ENCODE measurements at places on chromosomes 2 and 18.

GRCh38 chr2:165698444-165698884 lies 95.6 kb downstream of the GALNT3 start:
- peak; percentile 45 for DNase-seq

DNA sequence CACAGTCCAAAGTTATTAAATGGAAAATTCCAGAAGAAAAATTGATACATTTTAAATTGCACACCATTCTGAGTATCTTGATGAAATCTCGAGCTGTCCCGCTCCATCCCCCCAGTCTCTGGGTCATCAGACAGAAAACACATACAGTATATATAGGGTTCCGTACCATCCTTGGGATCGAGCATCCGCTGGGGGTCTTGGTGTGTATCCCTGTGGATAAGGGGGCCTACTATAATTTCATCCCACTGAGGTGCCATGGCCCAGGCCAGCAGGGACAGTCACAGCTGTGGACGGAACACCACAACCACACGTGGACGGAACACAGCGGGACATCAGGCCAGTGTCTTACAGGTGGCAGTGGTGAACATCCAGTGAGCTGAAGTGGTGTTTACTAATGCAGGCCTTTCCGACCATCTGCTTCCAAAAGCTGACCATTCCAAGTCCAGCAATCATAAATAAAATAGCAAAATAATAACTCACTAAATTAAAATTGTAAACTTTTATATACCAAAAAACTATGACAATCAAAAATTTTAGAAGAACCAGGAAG lies 14.0 kb downstream of the TWIST2 start:
- DNase-seq: no peak

DNA sequence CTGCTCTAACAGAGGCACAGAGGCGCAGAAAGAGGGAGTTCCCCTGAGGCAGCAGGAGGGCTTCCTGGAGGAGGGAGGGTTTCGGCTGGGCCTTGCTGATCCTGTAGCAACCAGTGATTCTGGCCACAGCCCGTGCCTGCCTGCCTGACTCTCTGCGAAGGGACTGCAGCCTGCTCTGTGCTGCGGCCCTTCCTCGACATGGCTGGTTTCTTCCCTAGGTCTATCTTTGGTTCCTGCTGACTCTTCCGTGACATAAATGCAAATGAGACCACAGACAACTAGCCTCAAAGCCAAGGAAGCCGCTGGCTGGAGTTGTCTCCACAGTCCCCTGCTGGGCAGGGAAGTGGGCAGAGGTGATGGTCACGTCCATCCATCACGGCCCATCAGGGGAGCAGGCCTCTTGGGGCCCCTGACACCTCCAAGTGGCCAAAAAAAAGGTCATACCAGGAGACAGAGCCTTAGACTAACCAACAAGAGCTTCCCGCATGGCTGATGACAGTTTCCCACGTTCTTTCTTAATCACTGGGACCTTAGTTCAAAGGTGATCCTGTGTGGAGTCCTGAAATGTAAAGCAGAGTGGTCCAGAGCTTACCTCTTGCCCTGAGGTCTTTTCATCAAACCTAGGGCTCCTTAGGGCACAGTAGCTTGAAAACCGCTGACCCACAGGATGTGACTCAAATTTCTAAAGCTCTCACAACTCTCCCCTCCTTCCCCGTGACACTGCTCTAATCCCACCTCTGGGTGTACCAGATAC lies 55.3 kb downstream of the HS1BP3 start:
- peak; percentile 96 for DNase-seq

DNA sequence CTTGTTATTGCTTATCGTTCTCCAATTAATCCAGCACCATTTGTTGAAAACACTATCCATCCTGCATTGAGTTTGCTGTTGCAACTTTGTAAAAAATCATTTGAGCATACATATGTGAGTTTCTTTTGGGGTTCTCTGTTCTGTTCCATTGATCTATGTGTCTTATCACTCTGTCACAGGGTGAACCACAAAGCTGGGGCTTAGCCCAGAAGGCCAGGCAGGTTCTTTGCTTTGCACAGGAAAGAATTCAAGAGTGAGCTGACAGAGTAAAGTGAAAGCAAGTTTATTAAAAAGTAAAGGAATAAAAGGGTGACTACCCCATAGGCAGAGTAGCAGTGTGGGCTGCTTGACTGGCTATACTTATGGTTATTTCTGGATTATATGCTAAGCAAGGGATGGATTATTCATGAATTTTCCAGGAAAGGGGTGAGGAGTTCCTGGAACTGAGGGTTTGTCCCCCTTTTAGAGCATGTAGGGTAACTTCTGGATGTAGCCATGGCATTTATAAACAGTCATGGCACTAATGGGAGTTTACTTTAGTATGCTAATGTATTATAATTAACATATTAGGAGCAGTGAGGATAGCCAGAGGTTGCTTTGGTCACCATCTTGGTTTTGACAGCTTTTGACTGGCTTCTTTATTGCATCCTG lies 46.8 kb downstream of the RNF138 start:
- DNase-seq: no peak

DNA sequence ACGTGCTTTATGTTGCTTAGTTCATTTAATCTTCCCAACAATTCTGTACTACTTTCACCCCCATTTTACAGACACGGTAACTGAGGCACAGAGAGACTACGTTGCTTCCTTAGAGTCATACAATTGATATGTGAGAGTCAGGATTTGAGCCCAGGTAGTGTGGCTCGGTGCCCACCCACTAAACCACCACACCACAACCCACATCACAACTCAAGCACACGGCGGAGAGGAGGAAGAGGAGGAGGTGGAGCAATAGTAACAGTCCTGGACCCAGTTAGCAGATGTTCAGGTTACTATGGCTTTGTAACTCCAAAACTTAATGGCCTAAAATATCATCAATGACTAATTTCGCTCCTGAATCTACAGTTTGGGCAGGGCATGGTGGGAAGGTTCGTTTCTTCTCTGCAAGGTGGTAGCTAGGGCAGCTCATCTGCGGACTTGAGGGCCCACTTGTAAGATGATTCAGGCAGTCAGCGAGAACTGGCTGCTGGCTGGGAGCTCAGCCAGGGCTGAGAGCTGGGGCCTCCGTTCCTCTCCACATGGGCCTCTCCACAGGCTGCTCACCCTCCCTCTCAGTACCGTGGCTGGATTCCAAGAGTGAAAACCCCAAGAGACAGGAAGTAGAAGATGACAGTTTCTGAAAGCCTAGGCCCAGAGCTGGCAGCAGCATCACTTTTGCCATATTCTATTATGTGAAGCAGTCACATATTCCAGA lies 167.1 kb downstream of the ZFP36L2 start:
- peak; percentile 89 for DNase-seq

- DNase-seq: no peak
Observed at GRCh38 chr2:86679036-86679435, 41.1 kb upstream of the RMND5A start.

GRCh38 chr2:55618025-55618274 lies 528 bp upstream of the PPP4R3B start:
- DNase-seq: no peak

- DNase-seq: no peak
Observed at GRCh38 chr2:194077366-194077765, 1579.7 kb upstream of the SLC39A10 start.

- no peak for DNase-seq
Observed at GRCh38 chr2:201057715-201058248, 13.7 kb downstream of the HYCC2 start.

DNA sequence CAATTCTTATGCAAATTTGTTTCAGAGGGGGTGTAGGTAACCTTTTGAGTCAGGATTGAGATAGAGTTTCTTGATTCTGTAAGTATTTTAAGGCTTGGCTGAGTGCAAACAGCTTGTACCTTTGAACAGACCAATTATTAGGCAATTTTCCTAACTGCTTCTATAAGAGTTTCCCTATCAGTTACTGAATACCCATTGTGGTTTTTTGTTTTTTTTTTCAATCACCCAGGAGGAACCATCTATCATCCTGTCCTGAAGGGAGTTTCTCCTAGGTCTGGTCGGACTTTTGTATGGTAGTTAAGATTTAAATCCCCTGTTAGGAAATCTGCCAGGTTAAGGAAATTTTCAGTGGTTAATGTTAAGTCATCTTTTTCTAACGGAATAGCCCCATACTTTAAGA lies 319.4 kb upstream of the SLC39A10 start:
- DNase-seq: peak; percentile 29

GRCh38 chr2:240579771-240580614 lies 6.5 kb upstream of the CAPN10 start:
- peak; percentile 71 for DNase-seq

- DNase-seq: no peak
Observed at GRCh38 chr2:96250188-96250587, 15.6 kb downstream of the TMEM127 start.

- no peak for DNase-seq
Observed at GRCh38 chr2:43240766-43241150, 14.4 kb upstream of the ZFP36L2 start.

GRCh38 chr2:85170938-85171475 lies 37.8 kb downstream of the TCF7L1 start:
- DNase-seq: no peak

GRCh38 chr2:209505410-209505809 lies 81.6 kb downstream of the MAP2 start:
- no peak for DNase-seq

GRCh38 chr2:142286618-142287017 lies 155.8 kb upstream of the LRP1B start:
- DNase-seq: peak; percentile 16

GRCh38 chr2:224349396-224349795 lies 52.5 kb downstream of the FAM124B start:
- DNase-seq: no peak

DNA sequence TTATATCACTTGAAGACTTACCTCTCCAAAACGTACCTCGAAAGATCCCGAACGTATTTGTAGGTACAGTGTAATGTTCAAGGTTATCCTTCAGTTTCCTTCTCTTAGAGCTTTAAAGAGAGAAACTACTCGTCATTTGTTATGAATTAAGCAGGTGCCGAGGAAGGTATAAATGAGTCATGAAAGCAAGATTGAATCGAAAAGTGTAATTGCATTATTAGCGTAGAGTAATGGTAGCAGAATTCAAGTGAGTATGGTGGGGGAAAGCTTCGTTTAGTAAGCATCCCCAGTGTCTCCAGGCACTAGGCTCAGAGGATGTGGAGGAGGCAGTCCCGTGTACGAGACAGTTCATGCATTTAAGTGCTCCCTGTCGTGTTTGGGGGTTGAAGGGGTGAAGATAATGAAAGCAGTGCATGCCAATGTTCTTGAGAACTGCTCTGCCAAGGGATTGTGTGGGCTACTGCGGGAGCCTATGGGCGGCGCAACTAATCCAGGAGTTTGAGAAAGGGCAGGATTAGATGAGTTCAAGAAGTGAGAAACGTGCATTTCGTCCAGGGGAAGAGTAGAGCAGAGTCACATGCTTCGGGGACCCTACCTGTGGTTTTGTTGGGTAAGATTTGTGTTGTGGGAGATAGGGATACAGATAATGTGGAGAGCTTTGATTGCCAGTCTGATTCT lies 858 bp downstream of the POLR1B start:
- DNase-seq: no peak

DNA sequence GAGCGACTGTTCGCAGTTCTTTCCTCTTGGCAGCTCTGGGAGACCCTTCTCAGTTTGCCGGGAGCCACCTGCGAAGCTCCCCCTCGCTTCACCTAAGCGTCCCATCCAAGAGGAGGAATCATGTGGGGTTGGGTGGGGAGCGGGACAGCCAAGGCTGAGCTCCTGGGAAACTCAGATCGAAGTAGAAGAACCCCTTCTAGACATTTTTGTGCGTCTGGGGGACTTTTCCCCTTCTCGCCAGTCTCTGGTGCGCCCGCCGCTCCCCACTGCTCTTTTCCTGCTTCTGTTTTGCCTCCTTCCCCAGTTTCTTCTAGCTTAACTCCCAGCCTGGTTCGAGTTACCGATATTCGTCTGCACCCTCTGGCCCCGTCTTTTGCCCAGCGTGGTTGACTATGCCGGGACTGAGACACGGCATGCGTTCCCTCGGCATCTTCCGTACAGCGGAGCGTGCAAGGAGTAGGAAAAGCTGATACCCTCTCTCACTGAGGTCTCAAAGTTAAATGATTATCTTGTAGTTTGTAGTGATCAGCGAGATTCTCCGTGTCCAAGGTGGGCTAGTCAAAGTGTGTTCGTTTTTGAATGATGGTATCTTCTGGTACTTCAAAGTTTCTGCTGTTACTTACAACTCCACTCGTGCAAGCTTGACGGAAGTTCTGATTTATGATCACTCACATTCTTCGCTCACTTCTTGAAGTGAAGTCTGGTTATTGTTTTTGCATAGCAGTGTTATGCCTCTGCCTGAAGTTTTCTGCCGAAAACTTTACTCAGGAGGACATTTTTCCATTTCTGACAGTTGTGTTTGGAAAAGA lies 664 bp downstream of the CAMKMT start:
- no peak for DNase-seq

DNA sequence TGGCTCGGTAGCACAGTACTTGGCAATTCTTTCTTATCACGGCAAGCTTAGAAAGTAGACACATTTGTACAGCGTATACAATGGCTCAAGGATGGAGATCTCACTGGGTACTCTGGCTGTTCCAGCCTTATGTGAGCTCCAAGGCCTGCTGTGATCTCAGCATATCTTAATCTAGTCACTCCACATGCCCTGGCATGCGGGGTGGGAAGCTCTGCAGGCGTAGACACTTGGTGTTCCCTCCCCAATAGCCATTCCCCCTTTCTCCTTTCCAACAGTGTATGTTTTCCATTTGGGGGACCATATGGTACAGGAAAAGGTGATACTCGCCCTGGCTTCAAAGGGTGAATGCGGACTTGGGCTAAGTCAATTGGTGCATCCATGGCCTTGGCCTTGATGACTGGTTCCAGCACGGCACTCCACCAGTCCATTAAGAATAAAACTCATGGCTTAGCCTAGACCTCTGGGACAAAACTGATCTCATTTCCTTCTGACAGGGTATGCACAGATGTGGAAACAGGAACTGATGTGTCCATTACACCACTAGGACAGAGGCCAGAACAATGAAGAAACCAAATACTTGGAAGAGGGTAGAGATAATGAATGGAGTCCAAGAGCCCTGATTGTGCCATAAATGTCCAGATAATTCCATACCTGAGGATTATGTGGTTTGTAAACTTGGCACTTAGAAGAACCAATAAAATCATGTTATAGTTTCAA lies 28.4 kb downstream of the TGIF1 start:
- no peak for DNase-seq

GRCh38 chr2:144698156-144698555 lies 178.2 kb upstream of the ZEB2 start:
- no peak for DNase-seq

- DNase-seq: no peak
Observed at GRCh38 chr18:54881229-54881768, 53.0 kb downstream of the RAB27B start.

GRCh38 chr2:139080244-139080643 lies 300.1 kb upstream of the NXPH2 start:
- DNase-seq: no peak

GRCh38 chr2:86370579-86370978 lies 33.2 kb upstream of the REEP1 start:
- DNase-seq: no peak

GRCh38 chr2:160968183-160968582 lies 192.0 kb upstream of the TANK start:
- DNase-seq: no peak

- no peak for DNase-seq
Observed at GRCh38 chr2:219109471-219109870, 48.8 kb upstream of the IHH start.

DNA sequence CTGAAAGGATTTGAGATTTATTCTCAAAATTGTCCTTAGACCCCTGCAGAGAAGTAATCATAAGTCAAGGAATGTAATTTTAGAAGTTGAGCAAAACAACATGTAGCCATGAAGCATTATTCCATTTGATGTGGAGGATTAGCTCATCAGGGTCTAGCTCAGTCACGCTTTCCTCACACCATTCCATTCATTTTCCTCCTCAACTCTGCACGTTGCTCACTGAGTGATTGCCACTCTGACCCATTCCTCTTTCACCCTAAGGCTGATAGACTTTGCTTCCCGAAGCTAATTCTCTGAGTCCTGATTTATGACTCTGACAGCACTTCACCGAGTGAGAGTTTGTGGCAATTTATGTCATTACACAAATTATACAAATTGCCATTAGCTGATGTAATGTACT lies 820.6 kb upstream of the PIK3C3 start:
- no peak for DNase-seq
